Activated naive CD4-positive, alpha-beta T cell treated with Interleukin-2 at 50 U/mL for 16 hours (primary cell): ENCODE measurements at places on chromosomes 2 and 18.
A peak's percentile ranks its signal among the peaks of the same experiment; 100 is the strongest.

GRCh38 chr18:62061821-62062478 lies 124.9 kb downstream of the PIGN start:
- no peak for DNase-seq

DNA sequence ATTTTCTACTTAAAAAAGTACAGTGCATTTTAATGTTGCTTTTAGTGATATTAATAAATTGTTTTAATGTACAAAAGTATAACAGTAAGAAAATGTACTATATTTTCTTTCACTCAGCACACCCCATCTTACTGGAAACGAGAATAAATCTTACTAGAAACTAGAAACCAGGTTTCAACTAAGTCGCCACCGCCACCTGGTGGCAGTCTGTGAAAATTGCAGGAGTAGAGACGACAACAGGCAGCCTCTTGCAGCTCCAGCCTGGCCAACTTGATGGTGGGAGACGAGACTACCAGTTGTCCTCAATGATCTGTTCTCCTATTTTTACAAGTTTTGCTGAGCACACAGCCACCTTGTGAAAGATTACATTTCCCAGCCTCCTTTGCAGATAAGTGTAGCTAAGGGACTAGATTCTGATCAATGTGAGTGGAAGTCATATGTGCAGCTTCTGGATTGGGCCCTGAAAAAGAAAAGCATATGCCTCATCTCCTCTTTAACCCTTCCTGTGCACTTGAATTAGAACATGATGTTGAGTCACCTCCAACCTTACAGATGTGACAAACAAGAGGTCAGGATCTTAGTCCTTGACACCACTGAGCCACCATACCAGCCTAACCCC lies 8.7 kb downstream of the OTOF start:
- peak; percentile 54 for DNase-seq

GRCh38 chr2:154707994-154708575 lies 9.6 kb downstream of the KCNJ3 start:
- no peak for DNase-seq

GRCh38 chr2:167487728-167488127 lies 599.4 kb downstream of the XIRP2 start:
- no peak for DNase-seq

DNA sequence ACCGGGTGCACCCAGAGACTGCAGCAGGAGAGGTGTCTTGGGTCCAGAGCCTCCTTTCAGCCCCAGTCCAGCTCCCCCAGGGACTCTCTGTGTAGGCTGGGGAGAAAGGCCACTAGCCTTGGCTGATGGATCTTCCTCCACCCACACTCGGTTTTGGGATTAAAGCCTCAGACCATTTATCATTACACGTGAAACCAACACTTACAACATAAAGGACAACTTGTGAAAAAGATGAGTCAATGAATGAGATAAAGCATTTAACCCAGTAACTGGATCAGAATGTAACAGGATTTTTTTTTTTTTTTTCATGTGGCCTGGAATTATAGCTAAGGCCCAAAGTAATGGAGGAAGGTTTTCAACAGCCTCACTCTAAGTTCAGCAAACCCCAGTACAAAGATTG lies 32.1 kb downstream of the NAT8 start:
- no peak for DNase-seq

DNA sequence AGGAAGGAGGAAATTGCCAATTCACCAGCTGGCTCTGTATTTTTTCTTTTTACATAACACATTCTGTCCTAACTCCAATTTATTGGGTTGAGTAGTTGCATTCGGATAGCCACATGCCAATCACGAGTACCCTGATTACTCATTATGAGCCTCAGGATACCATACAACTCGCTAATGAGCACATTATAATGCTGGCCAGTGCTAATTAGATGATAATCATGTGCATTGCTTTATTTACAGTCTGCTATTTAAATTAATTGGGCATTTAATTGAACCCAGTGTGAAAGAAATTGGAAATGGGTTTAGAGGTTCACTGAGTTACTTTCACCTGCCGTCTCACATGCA lies 15.2 kb downstream of the G6PC2 start:
- DNase-seq: no peak

GRCh38 chr2:23904215-23904614 lies 22.7 kb downstream of the ATAD2B start:
- DNase-seq: no peak

DNA sequence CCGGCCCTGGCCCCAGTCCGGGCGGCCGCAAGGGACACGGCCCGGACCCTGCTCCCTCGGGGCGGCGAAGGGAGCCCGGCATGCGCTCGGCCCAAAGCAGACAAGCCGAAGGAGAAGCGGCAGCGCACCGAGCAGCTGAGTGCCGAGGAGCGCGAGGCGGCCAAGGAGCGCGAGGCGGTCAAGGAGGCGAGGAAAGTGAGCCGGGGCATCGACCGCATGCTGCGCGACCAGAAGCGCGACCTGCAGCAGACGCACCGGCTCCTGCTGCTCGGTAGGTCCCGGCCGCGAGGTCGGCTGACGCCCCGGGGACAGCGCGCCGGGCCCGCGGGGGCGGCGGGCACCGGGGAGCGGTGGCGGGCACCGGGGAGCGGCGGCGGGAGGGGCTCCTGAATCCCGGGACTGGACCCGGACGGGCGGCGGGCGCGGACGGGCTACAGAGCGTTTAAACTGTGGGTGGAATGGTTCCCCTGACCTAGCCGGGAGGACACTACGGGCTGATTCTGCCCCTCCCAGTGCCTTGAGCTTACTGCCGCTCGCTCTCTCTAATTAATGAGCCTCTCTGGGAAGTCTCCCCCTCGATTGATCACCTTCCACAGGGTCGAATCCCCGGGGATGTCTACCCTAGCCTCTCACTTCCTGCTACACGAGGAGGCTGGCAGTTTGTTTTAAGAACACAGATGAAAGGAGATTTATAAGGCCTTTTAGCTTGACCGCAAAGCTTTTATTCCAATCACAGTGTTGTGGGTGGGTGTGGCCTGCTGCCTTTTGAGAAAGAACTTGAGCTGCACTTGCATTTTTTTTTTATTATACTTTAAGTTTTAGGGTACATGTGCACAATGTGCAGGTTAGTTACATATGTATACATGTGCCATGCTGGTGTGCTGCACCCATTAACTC lies 853 bp downstream of the GNAL start:
- DNase-seq: no peak

- DNase-seq: no peak
These were observed 227.1 kb downstream of the ARHGAP15 start for GRCh38 chr2:143356336-143356735.

DNA sequence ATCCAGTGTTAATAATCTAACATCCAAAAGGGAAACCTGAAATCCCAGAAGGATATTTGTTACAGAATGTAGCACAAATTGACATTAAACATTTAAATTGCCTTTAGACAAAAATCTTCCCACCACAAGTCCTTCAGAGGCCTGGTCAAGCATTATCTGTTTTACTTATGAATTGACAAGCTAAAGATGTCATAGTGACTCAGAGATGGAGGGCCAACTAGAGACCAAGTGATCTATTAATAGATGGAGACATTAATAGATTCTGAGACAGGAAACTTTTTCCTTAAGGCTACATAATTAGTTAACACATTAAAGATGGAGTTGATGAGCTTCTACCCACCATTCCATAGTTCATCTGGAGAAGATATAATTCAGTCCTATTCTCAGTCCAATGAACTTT lies 526.2 kb downstream of the IRS1 start:
- no peak for DNase-seq

- DNase-seq: no peak
These were observed 18.3 kb downstream of the CELF4 start for GRCh38 chr18:37547196-37547827.

DNA sequence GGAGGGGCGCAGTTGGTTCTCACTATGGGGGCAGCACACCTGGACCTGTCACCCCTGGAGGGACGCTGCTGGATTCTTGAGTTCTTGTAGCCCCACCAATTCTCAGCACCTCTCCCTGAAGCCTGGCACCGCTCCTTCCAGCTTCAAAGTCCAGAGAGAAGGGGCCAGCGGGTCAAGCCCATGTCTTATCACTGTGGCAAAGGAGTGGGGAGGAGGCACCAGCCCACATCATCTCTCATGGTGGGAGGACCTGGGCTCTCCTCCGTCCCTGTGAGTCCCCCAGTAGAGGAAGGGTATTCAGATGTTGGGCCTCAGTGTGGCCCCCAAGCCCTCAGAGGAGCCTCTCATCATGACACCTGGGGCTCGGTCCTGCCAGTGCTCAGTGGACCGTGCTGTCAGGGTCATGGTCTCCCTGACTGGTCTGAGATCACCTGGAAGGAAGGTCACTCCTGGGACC lies 67.4 kb downstream of the HS1BP3 start:
- DNase-seq: no peak

DNA sequence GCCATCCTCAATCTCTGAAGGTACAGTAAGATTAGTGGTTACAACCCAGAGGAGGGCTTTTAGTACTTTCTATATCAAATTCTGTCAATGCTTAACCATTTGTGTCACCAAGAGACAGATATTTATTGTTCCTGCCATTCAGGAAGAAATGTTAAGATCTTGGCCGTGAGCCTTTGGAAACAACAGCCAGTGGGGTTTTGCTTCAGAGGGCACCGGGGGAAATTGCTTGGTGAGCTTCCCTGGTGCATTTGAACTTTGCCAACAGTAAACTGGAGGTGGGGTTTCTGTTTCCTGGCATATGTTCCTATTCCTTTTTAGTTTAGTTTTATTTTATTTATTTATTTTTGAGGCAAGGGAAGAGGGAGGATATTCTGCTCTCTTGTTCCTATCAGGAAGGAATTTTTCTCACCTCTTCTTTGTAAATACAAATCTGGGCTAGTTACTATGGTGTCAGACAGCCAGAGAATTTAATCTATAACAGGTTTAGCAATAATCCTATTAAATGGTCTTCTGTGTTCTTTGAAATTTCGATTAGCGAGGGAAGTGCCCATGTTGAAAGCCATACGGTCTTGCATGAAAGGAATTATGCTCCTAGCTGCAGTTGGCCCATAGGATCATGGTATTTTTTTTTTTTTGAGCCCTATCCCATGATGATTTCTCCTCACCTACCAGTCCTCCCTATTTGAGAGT lies 95.7 kb downstream of the MAIP1 start:
- DNase-seq: no peak

DNA sequence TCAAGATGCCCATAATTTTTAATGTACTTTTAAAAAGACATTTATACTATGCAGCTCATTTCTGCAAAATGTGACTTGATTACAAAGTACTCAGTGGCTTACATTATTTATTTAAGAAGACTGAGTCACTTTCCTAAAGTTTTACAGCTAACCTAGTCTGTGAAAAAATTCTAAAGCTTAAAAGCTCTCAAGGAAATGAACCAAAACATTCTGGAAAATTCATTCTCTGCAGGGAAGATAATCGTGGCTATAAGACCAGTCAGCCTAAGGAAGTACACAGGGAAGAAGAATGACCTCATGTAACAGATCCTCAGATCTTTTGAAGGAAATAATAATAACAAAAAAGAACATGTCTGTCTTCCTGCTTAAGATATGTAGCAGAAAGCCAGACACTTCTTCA lies 232.1 kb upstream of the STK17B start:
- DNase-seq: no peak

DNA sequence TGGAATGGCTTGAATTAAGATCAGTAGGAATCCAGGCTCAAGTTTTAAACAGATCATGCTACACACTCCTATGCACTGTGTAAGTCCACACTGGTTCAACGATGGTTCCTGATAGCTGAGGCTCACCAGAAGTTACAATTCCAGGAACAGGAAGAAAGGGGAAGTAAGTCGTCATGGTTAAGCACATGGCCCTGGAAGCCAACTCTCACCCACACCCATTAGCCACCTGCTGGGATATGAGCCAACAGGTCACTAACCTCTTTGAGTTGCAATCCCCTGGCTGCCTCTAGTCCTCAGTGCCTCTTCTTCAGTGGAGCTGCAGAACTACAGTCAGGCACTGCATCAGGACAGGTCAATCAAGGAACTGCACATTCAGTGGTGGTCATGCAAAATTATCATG lies 133.5 kb downstream of the TMEM182 start:
- DNase-seq: no peak

- DNase-seq: no peak
These were observed 6.6 kb downstream of the ASB18 start for GRCh38 chr2:236257575-236257974.

GRCh38 chr2:217743966-217744761 lies 258.6 kb downstream of the TNS1 start:
- DNase-seq: no peak

DNA sequence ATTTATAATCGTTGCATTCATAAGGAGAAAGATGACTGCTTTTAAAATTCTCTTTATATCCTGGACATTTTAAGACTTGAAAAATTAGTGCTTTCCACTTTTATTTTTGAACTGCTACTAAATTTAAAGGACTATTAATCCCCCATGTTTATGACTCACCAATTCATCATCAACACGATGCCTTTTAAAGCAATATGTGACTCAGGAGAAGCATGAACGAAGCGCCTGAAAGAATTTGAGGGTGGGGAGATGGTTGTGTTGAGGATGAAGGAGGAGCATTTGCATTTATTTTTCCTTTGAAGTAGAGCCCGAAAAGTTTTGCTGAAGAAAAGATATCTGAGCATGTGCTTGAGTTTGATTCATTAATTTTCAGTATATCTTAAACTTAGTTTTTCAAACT lies 192.2 kb upstream of the LRRTM1 start:
- DNase-seq: no peak

DNA sequence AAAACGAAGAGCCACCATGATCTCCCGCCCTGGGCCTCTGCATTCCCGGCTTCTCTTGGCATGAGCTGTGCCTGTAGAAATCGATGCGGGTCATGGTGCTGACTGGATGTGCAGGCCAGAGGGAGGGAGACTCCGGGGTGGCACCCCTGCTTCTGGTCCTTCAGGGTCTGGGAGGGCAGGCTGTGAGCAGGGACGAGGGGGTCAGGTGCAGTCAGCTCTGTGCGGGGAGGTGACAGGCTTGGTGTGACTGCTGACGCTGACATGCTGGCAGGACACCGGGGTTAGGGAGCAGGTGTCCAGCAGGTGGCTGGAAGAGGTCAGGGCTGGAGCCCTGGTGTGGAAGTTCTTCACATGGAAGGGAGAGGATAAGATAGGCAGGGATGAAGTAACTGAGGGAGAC lies 48.7 kb upstream of the KCNF1 start:
- no peak for DNase-seq

- no peak for DNase-seq
These were observed 28.5 kb downstream of the SLC20A1 start for GRCh38 chr2:112674229-112674628.

GRCh38 chr2:120305937-120306490 lies 39.9 kb upstream of the INHBB start:
- no peak for DNase-seq

GRCh38 chr2:225893151-225893550 lies 493.6 kb downstream of the NYAP2 start:
- DNase-seq: no peak
